B cell (primary cell): ENCODE measurements at places on chromosomes 3 and 15. TPM values are rescaled to one million over a fixed set of nuclear protein-coding genes. Genes with fewer than 3 reads are reported as not detected.

Gene SUCLG2
- total RNA-seq = 35.8 and 38.4 TPM in 2 replicates

Gene ANP32A
- 153 and 163 TPM in 2 replicates for total RNA-seq

DNA sequence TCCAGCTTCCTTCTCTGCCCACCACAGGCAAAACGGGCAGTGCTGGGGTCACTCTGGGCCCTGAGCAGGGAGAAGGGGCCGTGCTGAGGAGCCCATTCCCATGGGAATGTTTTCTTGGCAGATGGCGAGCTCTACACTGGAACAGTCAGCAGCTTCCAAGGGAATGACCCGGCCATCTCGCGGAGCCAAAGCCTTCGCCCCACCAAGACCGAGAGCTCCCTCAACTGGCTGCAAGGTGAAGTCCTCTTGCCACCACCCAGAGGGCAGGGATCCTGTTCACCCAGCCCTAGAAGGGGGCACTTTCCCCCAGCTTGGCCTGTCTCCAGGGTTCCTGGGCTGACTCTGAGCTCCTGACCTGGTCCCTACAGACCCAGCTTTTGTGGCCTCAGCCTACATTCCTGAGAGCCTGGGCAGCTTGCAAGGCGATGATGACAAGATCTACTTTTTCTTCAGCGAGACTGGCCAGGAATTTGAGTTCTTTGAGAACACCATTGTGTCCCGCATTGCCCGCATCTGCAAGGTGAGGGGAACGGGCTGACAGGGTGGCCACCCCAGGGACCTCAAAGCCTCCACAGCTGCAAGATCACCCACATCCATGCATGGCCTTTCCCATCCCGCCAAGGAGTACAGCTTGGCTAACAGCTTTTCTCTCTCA is 12.4 kb downstream of the CIB1 start:
- no peak for DNase-seq

- no peak for DNase-seq
Observed at GRCh38 chr3:38575279-38575843, 74.1 kb downstream of the SCN5A start.

- DNase-seq = no peak
Observed at GRCh38 chr3:37909067-37909911, 47.6 kb downstream of the CTDSPL start.
